ENCODE measurements at places on chromosomes 11 and 22. TPM values are rescaled to one million over a fixed set of nuclear protein-coding genes. Genes with fewer than 3 reads are reported as not detected.

The ASPHD2 gene
- total RNA-seq, result 15.1 TPM

The JAM3 gene
- 14.6 TPM for total RNA-seq

The HPX gene
- total RNA-seq, result not detected

The ISX gene
- total RNA-seq, result not detected
